ENCODE measurements at places on chromosomes 5 and 9.

GRCh38 chr9:75930730-75931321, 40.4 kb downstream of the PCSK5 start:
- no peak for DNase-seq

DNA sequence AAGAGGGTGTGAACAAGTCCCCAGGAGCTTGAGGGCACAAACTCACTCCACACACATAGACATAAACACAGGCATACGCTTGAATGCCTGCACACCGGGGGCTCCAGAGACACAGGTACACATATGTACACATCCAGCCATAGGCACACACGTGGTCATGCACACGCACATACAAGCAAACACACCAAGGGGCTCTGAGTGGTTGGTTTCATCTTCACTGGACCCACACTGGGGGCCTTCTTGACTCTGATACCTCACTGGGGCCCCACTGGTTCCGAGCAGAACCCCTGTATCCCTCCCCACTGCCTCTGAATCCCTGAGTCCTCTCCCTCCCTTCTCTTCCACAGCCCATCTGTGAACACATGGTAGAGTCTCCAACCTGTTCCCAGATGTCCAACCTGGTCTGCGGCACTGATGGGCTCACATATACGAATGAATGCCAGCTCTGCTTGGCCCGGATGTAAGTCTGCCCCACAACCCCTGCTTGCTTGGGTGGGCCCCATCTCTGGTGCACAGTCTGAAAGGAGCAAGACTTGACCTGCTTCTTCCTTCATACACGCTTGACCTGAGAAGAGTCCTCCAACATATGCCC, 6.4 kb downstream of the SPINK4 start:
- DNase-seq, result no peak

DNA sequence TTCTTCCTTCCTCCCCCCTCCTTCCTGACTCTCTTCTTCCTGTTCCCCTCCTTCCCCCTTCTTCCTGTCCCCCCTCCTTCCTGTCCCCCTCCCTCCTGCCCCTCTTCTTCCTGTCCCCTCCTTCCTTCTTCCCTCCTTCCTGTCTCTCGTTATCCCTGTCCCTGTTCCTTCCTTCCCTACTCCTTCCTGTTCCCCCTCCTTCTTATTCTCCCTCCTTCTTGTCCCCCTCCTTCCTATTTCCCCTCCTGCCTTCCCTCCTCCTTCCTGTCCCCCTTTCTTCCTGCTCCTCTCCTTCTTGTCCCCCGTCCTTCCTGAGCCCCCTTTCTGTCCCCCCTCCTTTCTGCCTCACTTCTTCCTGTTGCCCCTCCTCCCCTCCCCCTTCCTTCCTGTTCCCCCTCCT, 70.6 kb downstream of the COL5A1 start:
- no peak for DNase-seq

- no peak for DNase-seq
These were observed 97.7 kb upstream of the LRRTM2 start for GRCh38 chr5:138972836-138973235.

DNA sequence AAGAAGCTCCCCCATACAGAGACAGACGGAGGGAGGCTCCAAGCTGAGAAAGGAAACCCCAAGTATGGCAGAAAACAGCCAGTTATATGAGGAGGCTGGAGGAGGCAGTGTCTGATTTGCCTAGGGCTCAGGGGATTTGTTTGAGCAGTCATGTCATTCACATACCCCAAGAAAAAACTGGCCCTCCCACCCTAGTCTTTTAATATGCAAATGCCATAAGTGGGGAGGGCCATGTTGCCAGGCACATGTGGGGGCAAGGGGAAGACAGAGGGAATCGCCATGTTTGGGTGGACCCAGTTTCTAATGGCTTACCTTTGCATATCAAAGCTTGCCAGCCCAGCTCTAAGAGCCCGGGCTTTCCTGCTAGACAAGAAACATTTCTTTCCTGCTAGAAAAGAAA, 1163.8 kb downstream of the TAF11L14 start:
- no peak for DNase-seq

- DNase-seq, result no peak
These were observed 565.5 kb downstream of the ZNF608 start for GRCh38 chr5:124180875-124181461.

DNA sequence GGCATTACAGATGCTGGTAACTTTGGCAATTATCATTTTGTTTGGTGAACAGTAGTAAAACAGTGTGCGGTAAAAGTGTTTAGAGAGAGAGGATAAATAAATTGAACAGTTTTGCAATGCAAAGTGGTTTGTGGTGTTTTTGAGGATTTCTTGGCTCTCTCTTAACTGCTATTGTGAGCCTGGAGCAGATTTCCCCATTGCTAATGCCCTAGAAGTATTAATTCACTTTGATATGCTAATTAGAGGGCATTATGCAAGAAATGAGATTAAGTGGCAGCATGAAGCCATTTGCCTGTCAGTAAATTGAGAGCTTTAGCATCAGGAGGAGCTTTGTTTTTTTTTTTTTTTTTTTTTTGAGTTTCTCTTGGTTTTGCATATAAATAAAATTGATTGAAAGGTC, 8.2 kb downstream of the PBX3 start:
- DNase-seq, result no peak

GRCh38 chr9:120863833-120864232, 13.2 kb downstream of the PHF19 start:
- no peak for DNase-seq

- DNase-seq, result peak; percentile 68
These were observed 58.7 kb upstream of the SPATA31C2 start for GRCh38 chr9:88197016-88197415.

- DNase-seq, result no peak
These were observed 1173.4 kb upstream of the ACO1 start for GRCh38 chr9:31210978-31211570.

- no peak for DNase-seq
These were observed at the start of gene ADAMTS16 for GRCh38 chr5:5139777-5140478. Gene ADAMTS16 (plus strand): TSS chr5:5140330. CDS start chr5:5140468, 138 bp downstream.

- no peak for DNase-seq
These were observed 29.9 kb downstream of the TMC1 start for GRCh38 chr9:72551306-72551705.

DNA sequence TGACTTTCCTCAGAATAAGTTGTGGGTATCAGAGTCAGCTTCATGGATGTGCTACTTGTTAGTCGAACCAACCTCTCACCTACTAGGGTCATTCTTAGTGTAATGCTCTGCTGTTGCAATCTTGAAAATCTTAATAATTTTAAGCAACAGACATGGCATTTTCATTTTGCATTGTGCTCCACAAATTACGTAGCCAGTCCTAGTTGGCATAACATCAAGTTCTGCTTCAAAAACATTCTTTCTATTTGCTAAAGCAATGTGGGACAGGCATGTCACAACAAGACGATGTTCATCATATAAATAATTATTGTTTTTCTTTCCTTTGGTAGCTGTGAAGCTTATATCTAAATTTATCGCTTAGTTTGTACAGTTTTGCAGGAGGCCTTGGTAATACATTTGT, 39.3 kb upstream of the CDH12 start:
- DNase-seq, result no peak

GRCh38 chr5:115568668-115569067, 24.1 kb upstream of the FEM1C start:
- DNase-seq, result no peak

DNA sequence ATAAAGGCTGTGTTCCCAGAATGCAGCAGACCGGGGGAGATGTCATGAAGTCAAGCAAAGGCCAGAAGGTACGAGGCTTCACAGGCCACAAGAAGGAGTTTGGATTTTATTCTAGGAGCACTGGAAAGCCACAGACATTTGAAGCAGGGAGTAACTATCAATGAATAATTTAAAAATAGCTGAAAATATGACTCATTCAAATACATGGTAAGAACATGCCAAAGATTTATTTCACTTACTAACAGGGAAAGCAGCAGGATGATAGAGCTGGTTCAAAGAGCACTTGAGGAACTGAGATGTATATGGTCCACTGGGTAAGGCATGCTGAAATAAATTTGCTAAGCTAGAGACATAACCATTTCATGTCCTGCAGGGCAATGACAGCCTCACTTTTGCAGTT, 53.2 kb downstream of the MSX2 start:
- no peak for DNase-seq

DNA sequence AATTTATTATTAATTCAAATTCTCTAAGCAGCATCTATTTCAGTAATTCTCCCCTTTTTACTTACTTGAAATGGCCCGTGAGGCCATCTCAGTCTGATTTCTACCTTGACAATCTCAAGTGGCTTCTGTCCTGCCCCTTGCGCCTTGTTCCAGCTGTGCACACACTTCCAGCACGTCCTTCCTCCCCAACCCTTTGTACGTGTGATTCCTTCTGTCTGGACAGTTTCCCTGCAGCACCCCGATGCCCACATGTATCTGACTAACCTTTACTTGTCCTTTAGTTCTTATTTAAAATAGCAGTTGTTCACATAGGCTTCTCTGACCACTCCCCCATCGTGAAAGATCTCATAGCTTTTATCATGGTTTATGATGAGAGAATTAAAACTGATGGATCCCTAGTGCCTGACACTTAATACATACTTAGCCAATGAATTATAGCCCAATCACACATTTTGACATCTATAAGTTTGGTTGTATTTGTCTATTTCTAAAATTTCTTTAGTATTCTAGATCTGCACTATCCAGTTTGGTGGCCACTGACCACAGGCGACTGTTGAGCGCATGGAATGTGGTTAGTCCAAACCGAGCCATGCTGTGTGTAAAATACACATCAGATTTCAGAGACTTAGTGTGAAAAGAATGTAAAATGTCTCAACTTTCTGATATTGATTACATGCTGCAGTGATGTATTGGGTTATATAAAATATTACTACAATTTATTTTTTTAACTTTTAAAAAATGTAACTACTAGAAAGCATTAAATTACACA, 14.3 kb downstream of the ZBTB34 start:
- peak; percentile 30 for DNase-seq

- no peak for DNase-seq
These were observed 77.8 kb downstream of the TENT4A start for GRCh38 chr5:6791031-6791430.

- DNase-seq, result no peak
These were observed 17.8 kb downstream of the NOTCH1 start for GRCh38 chr9:136527721-136528710.

GRCh38 chr5:120919017-120919416, 454.9 kb downstream of the PRR16 start:
- DNase-seq, result no peak

- DNase-seq, result no peak
These were observed 282.8 kb upstream of the C9orf72 start for GRCh38 chr9:27856054-27856453.

DNA sequence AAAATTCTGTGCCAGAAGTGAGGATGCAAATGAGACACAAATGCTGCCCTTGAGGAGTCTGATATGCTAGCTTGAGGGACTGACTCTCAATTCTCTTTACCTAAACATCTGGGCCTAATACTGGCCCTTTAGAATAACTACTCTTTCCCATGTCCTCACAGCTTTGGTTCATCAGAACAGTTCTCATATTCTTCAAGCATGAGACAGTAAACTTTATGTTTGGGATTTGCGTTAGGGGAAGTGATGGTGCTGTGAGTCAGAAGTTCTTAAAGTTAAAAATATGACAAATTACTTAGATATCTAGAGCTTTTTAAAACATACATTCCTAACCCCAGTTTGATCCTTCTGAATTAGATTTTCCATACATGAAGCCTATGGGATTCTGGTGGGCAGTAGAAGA, 665.0 kb upstream of the RGMB start:
- peak; percentile 92 for DNase-seq

DNA sequence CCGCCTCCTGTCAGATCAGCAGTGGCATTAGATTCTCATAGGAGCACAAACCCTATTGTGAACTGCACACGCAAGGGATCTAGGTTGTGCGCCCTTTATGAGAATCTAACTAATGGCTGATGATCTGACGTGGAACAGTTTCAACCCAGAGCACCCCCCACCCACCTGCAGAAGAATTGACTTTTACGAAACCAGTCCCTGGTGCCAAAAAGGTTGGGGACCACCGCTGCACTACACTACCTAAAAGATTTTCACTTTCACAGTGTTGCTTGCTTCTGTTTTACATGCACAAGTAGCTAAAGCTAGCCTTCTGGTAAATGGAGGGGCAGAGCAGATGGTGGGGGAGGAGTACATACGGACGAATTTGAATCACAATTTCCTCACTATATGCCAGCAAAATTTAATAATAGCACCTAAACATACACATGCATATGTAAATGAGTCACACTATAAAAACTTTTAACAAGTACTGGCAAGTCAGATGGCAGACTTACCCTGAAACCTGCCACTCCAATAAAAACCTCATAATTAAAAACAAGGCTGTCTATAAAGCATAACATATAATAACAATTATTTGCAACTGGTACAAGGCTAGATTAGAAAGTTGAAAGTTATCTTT, 24.0 kb upstream of the CDKN2B start:
- no peak for DNase-seq

DNA sequence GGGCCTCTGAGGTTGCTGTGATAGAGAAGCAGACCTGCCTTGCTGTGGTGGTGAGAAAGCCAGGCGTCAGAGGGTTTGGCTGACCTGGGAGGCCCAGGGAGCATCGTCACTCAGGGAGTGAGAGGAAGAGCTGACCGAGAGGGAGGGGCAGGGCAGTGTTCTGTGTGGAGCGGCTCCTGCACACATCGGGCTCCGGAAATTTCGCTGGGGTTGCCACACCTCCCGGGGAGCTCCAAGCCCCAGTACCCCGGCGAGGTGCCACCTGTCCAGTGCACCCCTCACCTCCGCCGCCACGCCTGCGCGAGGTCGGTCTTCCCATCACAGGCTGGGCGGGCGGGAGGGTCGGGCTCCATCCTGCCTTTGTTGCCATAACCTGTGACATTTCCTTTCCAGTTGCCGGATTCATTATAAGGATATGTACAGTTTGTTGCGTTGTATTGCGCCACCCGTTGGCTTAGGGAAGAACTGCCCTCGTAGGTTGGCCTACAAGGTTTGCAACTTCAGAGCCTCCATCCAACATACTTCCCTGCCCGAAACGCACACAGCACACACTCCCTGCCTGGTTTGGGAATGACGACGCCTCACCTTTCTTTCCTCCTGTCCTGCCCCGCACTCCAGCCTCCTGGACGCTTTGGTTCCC, 223.2 kb downstream of the CACNA1B start:
- no peak for DNase-seq

GRCh38 chr9:38144421-38144820, 75.4 kb upstream of the SHB start:
- peak; percentile 50 for DNase-seq

DNA sequence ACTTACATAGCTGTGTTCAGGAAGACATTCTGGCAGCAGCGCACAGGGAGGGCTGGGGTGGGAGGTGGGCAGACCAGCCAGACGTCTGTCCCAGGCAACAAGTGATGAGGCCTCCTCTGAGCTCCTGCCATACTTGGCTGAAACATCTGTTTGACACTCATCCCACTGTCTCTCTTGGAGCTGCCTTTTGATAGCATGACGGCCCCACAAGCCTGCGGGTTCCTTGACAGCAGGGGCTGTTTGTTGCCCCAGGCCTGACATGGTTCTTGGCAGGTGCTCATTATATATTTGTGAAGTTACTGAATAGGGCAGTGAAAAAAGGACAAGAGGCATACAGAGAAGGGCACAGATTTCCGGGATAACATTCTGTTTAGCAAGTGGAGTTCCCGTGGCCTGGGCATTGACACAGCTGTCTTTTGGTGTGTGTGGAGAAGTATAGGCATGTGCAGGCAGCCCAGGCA, 22.2 kb upstream of the B4GALT1 start:
- DNase-seq, result peak; percentile 61

GRCh38 chr9:112819635-112820496, 69.3 kb downstream of the SNX30 start:
- peak; percentile 83 for DNase-seq

- no peak for DNase-seq
These were observed 57.1 kb downstream of the SUSD1 start for GRCh38 chr9:112118009-112118408.
